ENCODE measurements at places on chromosomes 7 and 10. TPM values are rescaled to one million over a fixed set of nuclear protein-coding genes. Genes with fewer than 3 reads are reported as not detected.

- DNase-seq, result peak; percentile 52
Measured at GRCh38 chr10:103145860-103146466, 47.1 kb downstream of the NT5C2 start.

- no peak for DNase-seq
Measured at GRCh38 chr10:15391491-15391890, 20.4 kb upstream of the FAM171A1 start.

GRCh38 chr10:1094112-1095057, 38.2 kb downstream of the WDR37 start:
- no peak for DNase-seq

DNA sequence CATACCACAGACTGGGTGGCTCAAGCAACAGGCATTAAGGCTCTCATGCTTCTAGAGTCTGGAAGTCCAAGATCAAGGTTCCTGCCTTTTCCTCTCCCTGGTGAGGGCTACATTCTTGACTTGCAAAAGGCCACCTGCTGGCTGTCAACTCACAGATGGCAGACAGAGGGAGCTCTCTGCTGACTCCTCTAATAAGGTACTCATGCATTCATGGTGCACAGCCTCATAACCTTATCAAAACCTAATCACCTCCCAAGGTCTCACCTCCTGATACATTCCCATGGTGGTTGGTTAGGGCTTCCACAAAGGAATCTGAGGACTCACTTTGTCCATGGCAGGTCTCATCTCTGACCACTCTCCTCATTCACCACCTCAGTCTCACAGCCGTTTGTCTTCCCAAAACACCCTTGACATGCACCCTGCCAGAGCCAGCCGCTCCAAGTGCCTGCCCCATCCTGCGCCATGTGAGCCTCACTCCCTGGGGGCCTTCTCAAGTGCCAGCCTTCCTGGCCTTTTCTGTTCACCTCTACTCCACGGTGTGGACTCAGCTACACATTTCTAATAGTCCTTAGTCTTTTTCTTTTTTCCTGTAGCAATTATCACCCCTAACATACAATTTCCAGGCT, 400.3 kb upstream of the ADARB2 start:
- no peak for DNase-seq

DNA sequence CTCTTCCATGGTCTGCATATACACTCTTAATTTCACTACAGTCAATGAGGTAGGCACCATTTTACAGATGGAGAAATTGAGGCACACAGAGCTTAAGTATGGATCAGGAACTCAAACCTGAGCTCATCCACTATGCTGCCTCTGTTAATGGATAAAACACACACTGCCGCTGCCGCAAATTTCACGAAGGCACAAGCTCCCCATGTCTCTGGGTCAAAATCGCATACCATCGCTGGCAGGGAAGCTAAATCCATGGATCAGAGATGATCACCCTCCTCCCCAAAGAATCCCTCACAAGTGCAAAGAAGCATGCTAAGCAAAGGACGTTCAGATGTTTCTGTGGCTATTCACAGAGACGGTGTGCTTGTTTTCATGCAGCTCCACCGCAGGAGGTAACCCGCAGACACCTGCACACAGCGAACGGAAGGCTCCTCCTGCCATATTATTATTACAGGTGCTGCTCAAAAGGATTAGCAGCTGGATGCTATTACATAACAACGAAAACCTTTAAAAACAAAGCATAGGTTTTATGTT, 109.3 kb downstream of the UBE2H start:
- DNase-seq, result no peak

DNA sequence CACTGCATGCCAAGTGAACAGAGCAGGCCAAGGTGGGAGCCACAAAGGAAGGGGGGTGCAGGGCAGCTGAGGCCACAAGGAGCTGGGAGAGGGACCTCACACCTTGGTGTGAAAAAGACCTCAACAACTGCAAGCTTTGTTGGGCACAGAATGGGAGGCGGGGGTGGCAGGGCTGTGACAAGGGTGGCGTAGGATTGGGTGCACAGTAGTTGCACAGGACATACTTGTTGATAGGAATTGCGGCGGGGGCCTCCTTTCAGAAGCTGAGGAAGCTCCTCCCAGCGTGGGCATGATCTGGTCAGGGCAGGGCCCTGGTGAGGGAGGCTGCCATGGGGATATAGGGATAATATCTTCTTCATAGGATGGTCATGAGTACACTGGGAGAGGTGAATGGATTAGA, 25.8 kb downstream of the POLL start:
- DNase-seq, result no peak

Gene NSMCE4A
- total RNA-seq, result 30.3 TPM

Gene ENO4
- total RNA-seq, result 0.64 TPM
